ENCODE measurements at places on chromosomes 12 and 14. TPM values are rescaled to one million over a fixed set of nuclear protein-coding genes. Genes with fewer than 3 reads are reported as not detected.

Gene SLC2A13
- total RNA-seq = 3.2 TPM

Gene IL22
- total RNA-seq = not detected

GRCh38 chr14:55118761-55119160, 10.3 kb upstream of the LGALS3 start:
- no peak for DNase-seq

GRCh38 chr14:66284346-66284745, 201.8 kb upstream of the CCDC196 start:
- peak; percentile 72 for DNase-seq

GRCh38 chr12:114823724-114824123, 139.7 kb upstream of the TBX3 start:
- DNase-seq = no peak

- peak; percentile 78 for DNase-seq
These were observed 7.7 kb downstream of the RARG start for GRCh38 chr12:53224061-53224896.

GRCh38 chr12:101924618-101925017, 47.2 kb downstream of the DRAM1 start:
- DNase-seq = no peak
